Naive thymus-derived CD4-positive, alpha-beta T cell (primary cell): ENCODE measurements at places on chromosomes 16 and 17.
A peak's percentile ranks its signal among the peaks of the same experiment; 100 is the strongest.

- DNase-seq, result no peak
Observed at GRCh38 chr17:32355649-32356377, 5.9 kb downstream of the ZNF207 start.

GRCh38 chr17:65561452-65562205 is at the start of gene AXIN2:
Gene AXIN2 (minus strand): TSS chr17:65561648. CDS start chr17:65558620, 3,028 bp downstream.
- peak; percentile 90 for DNase-seq

- peak; percentile 75 for DNase-seq
Observed at GRCh38 chr17:49191917-49192741, 18.2 kb downstream of the GNGT2 start.

GRCh38 chr17:62617894-62618472 is 9.5 kb upstream of the MRC2 start:
- DNase-seq, result no peak

GRCh38 chr17:29570521-29570920 is 2.0 kb downstream of the TP53I13 start:
- DNase-seq, result no peak

GRCh38 chr17:62653826-62654761 is 26.6 kb downstream of the MRC2 start:
- no peak for DNase-seq

- DNase-seq, result no peak
Observed at GRCh38 chr17:39919087-39919683, 750 bp upstream of the GSDMB start.

DNA sequence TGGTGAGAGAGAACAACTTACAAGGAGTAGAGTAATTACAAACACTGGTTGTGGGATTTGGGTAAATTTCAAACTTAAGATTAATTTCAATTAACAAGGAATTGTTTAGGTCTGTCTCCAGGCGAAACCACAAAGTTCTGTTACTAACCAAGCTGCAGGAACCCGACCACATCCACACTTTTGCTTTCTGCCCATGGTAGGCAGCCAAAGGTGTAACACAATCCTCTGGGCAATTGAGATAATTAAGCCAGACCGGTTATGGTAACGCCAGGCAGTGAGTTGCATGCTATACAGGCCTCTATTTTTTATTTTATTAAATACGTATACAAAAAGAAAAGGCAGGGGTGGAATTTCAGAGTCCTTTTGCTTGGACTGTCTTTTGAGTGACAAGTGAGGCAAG is 12.0 kb downstream of the KCNJ2 start:
- DNase-seq, result no peak

DNA sequence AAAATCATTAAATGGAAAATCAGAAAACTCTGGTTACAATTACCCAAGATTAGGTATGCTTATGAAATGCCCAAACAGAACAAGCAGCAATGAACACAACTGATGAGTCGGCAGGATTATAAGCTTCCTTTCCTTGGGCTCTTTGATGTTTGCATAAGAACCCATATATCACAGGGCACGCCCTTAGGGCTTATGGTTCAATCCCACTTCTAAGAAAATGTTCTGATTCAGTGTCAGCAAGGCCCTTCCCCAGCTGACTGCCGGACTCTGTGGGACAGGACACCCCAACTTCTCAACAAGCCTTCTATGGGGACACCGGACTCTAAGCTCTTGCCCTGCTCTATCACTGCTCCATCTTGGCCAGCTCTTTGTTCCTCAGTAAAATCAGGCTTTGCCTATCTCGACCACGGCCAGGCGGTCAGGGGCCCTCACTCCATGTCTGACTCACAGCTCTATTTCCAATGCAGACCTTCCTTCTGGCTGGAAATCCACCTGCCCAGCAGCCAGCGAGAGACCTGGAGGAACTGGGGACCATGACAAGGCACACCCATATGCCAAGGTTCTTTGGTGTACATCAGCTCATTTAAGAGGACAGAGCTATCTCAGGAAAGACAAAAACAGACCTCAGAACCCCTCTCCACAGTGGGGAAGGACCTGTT is 26.8 kb downstream of the LITAFD start:
- DNase-seq, result no peak

DNA sequence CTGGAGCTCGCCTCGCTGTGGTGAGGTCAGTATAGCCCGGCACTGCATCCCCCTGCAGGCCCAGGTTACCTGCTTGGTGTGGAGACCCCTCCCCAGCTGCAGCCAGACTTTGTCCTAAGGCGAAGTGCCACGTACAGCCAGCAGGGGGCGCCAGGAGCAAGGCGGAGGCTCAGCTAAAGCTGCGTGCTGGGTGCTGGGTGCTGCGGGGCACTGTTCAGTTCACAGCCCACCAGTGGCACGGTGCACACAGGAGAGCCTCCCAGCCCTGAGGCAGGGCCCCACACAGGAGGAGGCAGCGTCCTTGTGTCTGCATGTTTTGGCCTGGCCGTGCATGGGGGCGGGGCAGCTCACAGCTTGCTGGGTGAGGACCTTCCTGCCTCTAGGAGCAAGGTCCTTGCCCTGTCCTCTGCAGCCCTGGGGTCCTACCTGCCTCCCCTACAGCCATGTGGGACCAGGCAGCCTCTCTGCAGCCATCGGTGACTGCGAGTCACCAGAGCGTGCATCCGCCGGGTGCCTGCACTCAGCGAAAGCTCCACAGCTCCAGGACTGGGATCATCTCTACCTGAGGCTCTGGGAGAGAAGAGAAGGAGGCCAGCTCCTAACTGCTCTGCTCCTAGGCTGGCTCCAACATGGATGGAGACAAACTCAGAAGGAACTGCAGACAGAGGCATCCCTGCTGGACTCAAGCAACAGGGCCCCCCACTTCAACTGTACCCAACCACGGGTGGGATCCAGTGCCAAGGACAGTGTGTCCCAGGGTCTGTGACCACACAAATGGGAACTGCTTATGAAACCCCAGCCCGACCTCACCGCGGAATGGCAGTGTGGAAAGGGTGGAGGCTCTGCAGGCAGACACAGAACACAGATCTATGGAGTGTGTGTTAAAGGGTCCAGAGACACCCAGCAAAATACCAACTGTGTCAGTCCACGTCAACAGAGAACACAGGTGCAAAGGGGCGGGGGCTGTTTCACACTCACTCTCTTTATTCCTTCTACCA is 19.0 kb downstream of the SLC7A5 start:
- DNase-seq, result peak; percentile 85

GRCh38 chr16:72480911-72481310 is 309.0 kb upstream of the PMFBP1 start:
- no peak for DNase-seq

GRCh38 chr17:10836966-10837590 is 809 bp downstream of the PIRT start:
- DNase-seq, result no peak

DNA sequence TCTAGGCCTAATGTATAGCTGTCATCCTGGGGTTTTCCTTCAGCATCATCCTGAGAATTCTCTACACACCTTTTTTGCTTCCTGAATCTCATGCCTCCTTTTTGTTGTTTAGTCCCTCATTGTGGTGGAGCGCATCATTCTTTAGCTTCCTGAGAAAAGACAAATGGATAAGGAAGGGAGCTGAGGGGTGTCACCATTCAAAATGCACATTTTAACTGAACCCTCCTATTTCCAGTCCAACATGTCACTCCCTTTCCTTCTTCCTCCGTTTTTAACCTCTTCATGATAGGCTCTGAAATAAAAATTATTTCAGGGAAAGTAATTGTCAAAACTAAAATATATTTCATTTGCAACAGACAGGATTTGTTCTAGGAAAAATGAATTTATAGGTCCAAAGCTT is 39.7 kb upstream of the GNAO1 start:
- no peak for DNase-seq

- DNase-seq, result no peak
Observed at GRCh38 chr16:7380911-7381310, 48.3 kb downstream of the RBFOX1 start.

DNA sequence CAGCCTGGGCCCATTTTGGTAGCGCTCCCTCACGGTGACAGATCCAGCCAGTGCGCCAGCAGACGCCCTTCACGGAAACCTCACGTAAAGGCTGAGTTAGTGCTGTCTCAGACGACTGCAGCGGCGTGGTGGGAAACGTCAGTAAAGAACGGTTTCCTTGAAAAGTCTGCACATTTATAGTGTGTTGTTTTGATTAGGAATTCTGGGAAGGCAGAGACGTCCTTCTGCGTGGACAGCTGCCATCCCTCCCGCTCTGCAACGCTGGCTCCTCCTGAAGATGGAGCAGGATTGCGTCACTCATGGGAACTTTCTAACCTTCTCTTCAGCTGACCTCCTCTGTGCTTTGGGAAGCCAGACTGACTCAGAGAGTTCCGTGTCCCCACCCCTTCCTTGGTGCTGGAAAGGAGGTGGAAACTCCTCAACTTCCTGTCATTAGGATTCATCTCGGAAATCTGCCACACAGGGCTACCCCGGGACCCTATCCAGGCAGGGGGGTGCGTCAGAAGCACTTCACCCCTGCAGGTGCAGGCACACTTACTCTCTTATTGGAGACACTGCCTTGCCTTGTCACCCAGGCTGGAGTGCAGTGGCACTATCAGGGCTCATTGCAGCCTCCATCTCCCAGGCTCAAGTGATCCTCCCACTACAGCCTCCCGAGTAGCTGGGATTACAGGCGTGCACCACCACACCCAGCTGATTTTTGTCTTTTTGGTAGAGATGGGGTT is 24.3 kb upstream of the CRISPLD2 start:
- DNase-seq, result no peak

- DNase-seq, result no peak
Observed at GRCh38 chr16:16867973-16868372, 489.0 kb downstream of the NPIPA7 start.

DNA sequence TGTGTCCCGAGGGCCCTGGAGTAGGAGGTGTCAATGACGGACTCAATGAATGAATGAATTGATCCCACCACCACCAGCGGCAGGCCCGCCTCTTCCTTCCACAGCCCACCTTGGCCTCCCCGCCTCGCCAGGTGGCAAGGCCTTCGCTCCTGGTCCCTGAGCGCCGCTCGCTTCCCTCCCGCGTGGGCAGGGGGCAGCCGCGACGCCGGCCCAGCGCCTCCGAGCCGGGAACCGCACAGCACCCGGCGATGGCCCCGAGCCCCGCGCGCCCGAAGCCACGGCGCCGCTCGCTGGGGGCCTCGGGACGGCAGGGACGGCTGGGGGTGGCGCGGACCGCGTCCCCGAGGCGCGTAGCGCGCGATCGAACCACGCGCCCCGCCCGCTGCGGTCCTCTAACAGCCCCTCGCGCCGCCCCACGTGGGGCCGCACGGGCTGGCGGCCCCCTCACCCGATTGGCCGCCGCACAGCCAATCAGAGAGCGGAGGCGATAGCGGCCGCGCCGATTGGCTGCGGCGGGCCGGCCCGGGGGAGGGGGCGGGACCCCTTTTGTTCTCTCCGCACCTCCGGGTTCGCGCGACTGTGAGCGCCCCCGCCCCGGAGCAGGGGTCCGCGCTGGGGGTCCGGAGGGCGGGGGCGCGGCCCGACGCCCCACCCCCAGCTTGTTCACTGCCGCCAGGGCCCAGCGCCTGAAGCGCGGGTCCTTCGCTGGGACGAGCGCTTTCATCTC is 31.4 kb downstream of the ACTG1 start:
- peak; percentile 69 for DNase-seq

- no peak for DNase-seq
Observed at GRCh38 chr16:35398180-35398579, 1938.8 kb downstream of the TP53TG3F start.

GRCh38 chr16:77238593-77238992 is 39.4 kb downstream of the SYCE1L start:
- DNase-seq, result no peak

DNA sequence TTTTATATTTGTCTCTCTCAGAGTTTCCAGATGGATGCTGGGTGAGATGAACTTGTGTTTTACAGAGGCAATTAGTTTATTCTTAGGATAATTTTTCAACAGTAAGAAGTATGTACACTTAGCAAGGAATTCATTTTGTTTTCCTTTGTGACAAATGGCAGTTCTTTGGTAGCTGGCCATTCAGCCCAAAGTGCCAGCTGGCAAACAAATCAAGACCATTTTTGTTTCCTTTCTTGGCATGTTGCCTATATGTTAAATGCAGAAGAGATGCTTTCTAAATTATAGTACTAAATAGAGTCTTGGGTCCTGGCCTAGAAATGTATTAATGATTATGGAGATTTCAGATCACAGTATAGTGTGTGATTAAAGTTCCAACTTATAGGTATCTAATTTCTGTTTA is 337.1 kb downstream of the CNTNAP4 start:
- no peak for DNase-seq

GRCh38 chr16:79651363-79651762 is 50.8 kb upstream of the MAF start:
- DNase-seq, result no peak

DNA sequence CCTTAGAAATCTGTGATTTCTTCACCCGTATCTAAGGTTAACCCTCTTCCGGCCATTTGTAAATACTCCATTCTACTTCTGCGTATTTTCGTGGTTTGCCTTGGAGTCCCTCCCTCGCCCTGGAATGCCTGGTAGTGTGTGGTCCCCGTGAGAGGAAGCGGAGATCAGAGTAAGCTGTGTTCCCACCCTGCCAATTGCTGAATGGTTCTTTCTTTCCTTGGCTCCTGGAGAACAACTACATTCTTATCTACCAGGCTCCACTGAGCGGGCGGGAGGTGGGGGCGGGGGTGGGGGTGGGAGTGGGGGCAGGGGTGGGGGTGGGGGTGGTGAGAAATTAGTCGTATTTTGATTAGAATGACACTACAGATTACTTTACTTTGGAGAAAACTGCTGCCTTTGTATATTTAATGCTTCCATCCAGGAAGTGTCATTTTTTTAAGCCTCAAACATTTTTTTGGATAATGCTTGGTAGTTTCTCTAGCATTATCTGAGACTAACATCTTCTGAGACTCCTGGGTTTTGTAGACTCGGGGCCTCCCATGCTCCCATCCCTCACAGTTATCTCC is 20.9 kb upstream of the FASN start:
- DNase-seq, result no peak

- DNase-seq, result no peak
Observed at GRCh38 chr16:64900019-64900418, 221.8 kb downstream of the CDH11 start.

GRCh38 chr17:72683506-72684404 is 408.7 kb downstream of the SLC39A11 start:
- DNase-seq, result no peak

GRCh38 chr16:68351463-68351862 is 40.6 kb downstream of the PRMT7 start:
- DNase-seq, result no peak

DNA sequence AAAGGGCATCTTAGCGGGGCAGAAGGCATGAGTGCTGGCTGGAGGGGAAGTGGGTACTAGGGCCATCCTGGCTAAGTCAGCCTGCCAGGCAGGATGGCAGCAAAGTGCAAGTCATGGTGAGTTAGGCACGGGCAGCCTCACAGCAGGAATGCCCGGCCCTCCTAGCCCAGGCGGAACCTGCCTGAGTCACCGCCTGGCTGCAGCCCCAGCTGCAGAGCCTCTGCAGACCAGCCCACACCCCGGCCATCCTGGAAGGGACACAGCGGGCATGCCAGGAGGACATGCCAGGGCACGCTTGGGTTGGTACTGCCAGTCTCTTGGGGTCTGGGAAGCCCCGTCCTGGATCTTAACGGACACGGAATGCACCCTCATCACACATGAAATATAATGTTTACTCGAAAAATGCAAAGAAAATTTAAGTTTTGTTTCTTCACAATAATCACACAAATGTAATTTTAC is 5.0 kb upstream of the ALDH3A1 start:
- no peak for DNase-seq

- DNase-seq, result no peak
Observed at GRCh38 chr17:63956296-63956920, 16.3 kb downstream of the SCN4A start.
